ENCODE measurements at places on chromosomes 12 and 14.

DNA sequence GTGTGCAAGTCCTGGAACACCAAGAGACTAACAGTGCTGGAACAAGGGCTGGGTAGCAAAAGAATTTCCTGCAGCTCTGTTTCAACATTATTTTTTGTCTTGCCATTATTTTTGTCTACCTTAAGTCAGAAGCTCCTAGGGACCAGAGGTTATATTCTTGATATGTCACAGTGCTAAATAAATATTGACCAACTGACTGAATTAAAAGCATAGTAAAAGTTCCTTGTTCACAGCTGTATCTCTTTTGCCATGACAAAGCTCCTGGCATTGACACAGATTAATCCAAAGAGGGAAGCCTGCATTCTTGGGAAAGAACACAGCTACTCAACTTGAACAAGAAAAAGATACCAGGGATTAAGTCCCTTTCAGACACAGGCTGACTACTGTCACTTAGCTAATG, 136.5 kb downstream of the SPTSSA start:
- no peak for DNase-seq

DNA sequence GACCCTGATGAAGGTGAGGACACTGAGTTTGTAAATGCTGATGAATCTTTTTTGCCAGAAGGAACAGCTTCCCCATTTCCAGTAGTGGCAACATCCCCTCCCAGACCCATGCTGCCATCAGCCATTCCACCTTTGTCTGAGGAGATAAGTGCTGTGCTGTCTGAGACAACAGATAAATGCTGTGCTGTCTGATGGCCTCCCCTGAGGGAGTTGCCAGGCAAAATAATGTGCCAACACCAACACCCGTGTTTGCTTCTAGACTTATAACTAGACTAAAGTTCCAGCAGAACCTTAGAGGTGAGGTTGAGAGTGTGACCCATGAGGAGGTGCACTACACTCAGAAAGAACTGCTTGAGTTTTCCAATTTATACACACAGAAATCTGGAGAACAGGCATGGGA, 349.5 kb downstream of the C12orf75 start:
- no peak for DNase-seq

- DNase-seq: no peak
Observed at GRCh38 chr14:51472881-51473280, 178.8 kb upstream of the FRMD6 start.

DNA sequence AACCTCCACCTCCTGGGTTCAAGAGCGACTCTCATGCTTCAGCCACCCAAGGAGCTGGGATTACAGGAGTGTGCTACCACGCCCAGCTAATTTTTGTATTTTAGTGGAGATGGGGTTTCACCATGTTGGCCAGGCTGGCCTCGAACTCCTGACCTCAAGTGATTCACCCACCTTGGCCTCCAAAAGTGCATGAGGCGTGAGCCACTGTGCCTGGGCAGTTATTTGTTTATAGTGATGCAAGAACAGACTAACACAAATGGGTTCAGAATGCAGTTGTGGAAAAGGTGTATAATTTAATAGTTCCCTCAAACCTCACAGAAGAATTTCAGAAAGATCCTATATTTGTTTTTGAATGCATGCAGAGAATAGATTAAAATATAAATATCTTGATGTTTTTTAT, 447.1 kb downstream of the ZFP36L1 start:
- DNase-seq: no peak

All from activated naive CD4-positive, alpha-beta T cell treated with anti-CD3 and anti-CD28 coated beads, Interleukin-2, amount 10 ng/mL, durations not matched to agents 7 days and 5 days (primary cell).